ENCODE measurements at places on chromosomes 12 and 14.

DNA sequence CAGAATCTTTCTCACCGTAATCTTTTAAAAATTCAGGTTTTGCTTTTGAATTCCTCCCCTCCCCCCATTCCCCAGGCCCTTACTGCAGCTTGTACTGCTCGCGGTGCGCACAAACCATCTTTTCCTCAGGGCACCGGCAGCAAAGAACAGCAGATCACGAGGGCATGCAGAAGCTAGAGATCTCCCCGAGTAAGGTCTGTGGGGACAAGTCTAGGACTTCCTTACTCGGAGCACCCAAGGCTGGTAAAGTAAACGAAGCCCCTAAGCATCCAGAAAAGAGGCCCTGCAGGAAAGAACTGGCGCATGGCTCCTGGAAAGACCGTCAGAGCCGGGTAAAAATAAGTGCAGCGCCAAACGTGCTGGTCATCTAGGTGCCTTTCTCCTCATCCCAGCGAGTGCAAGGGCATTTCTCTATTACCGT, 727 bp downstream of the LDHB start:
- peak; percentile 5 for DNase-seq

DNA sequence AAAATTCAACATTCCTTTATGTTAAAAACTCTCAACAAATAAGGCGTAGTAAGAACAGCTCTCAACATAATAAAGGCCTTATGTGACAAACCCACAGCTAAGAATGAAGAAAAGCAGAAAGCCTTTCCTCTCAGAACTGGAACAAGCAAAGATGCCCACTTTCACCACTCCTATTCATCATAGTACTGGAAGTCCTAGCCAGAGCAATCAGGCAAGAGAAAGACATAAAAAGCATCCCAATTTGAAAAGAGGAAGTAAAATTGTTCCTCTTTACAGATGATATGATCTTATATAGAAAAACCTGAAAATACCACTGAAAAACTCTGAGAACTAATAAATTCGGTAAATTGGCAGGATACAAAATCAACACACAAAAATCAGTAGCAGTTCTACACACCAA, 52.1 kb downstream of the STON2 start:
- no peak for DNase-seq

DNA sequence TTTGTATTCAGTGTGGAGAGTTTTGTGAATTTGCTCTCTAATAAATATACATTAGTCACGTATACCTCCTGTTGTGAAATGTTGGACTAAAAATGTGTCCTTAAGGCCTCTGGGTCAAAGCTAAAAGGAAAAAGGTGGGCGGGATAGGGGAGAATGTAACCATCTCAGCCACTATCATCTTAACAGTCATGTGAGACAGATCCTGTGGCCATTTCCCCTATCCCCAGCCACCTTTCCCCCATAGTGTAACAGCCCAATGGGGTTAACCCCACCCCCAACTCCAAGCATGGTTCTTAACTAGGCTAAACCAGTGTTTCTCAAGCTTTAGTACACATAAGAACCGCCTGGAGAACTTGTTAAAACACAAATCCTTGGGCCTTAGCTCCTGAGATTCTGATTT, 6.5 kb upstream of the ITPR2 start:
- DNase-seq: no peak

DNA sequence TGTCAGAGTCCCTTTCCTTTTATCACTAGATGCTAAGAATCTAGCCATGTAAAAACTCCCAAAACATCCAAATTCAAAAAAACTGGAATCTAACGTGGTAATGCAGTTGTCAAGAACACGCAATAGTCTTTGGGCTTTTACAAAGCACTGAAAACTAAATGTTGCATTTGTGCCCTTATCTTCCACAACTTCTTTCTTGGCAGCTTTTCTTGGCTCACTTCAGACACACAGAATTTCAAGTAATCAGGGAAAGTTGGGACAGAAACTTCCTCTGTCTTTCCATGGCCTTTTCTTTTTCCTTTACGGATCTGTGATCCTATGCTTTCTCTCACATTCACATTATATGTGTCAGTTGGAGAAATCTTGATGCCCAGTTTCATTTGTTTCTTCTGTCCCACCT, 136.0 kb downstream of the CRADD start:
- DNase-seq: no peak
